Naive thymus-derived CD4-positive, alpha-beta T cell (primary cell): ENCODE measurements at places on chromosomes 12 and 14. TPM values are rescaled to one million over a fixed set of nuclear protein-coding genes. Genes with fewer than 3 reads are reported as not detected.

LMO3 gene
- total RNA-seq: not detected

VDR gene
- 11.0 TPM for total RNA-seq

DNA sequence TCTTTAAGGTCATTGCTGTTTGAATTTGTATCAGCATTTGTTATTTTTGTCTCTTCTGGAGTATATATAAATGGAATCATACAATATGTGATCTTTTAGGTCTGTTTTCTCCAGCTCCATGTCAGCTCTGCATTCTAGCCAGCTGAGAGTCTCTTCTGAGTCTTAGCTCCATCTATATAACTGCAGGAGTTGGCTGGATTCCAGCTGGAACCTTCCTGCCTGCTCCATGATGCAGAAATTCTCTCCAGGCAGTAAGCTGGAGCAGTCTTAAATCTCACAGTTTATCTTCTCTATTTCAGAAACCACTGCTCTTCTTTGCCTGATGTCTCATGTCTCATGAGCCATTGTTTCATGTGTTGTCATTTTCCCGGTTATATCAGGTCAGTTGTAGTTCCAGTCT, 827.6 kb downstream of the NRXN3 start:
- no peak overlapping the region for H3K27ac ChIP-seq
- no peaks in the 10 kb centered on the region for H3K36me3 ChIP-seq
- H3K4me3 ChIP-seq: no peak overlapping the region
- H3K4me1 ChIP-seq: no peaks in the 10 kb centered on the region
- H3K27me3 ChIP-seq: peaks cover 4% of the 10 kb centered on the region

DNA sequence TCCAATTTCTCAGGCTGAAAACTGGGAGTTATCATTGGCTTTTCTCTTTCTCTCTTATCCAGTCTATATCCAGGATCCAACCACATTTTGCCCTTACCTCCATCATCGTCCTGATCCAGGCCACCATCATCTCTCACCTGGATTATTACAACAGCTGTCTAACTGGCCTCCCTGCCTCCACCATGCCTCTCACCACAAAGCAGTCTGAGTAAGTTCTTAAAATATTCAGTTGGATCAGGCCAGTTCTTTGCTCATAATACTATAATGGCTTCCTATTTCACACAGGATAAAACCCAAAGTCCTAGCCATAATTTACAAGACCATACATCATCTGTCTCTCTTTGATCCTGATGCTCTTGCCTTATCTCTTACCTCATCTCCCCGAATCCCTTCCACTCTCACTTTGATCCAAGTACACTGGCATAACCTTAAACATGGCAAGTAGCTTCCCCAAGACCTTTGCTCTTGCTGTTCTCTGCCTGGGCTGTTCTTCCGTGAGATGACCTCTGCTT, 133.4 kb upstream of the RAP1B start:
- no peaks in the 10 kb centered on the region for H3K27me3 ChIP-seq
- no peak overlapping the region for H3K4me3 ChIP-seq
- no peaks in the 10 kb centered on the region for H3K36me3 ChIP-seq
- DNase-seq: no peak
- H3K27ac ChIP-seq: no peak overlapping the region

GRCh38 chr14:87800216-87800615, 192.8 kb downstream of the GALC start:
- H3K27me3 ChIP-seq: no peaks in the 10 kb centered on the region
- no peaks in the 10 kb centered on the region for H3K36me3 ChIP-seq
- no peak for DNase-seq
- no peak overlapping the region for H3K4me3 ChIP-seq

INSM2 gene
- total RNA-seq: not detected

GPRC5A gene
- total RNA-seq: 0.13 TPM

GRCh38 chr14:53330441-53330840, 177.3 kb upstream of the DDHD1 start:
- DNase-seq: no peak
- no peaks in the 10 kb centered on the region for H3K36me3 ChIP-seq
- no peak overlapping the region for H3K4me3 ChIP-seq
- no peaks in the 10 kb centered on the region for H3K4me1 ChIP-seq
- H3K27ac ChIP-seq: no peak overlapping the region
- H3K27me3 ChIP-seq: no peaks in the 10 kb centered on the region

KCNK13 gene
- 0.19 TPM for total RNA-seq

DNA sequence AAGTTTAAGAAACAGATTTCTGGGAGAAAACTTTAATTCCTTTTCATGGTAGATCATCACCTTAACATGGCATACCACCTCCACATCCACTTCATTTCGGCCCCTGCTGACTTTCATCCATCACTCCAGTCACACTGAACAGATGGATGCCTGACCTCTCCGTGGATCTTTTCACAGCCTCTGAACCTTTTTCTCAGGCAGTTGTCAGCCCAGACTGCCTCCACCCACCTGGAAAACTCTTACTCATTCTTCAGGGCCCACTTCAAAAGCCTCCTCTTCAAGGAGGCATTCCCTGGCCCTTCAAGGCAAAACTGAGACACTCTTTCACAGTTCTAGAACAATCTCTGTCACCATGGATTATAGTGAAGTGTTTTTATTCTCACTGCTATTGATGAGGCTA, 52.9 kb downstream of the GXYLT1 start:
- no peak for DNase-seq
- H3K4me3 ChIP-seq: no peak overlapping the region
- no peaks in the 10 kb centered on the region for H3K27me3 ChIP-seq
- no peaks in the 10 kb centered on the region for H3K36me3 ChIP-seq
- peaks cover 15% of the 10 kb centered on the region for H3K4me1 ChIP-seq
- no peak overlapping the region for H3K27ac ChIP-seq

GRCh38 chr14:57390806-57391516, 575 bp downstream of the NAA30 start:
- H3K27me3 ChIP-seq: no peaks in the 10 kb centered on the region
- peak overlapping the region; percentile 68 for H3K4me3 ChIP-seq
- no peaks in the 10 kb centered on the region for H3K36me3 ChIP-seq
- H3K27ac ChIP-seq: peak overlapping the region; percentile 72
- peaks cover 13% of the 10 kb centered on the region for H3K4me1 ChIP-seq
- peak; percentile 60 for DNase-seq

DNA sequence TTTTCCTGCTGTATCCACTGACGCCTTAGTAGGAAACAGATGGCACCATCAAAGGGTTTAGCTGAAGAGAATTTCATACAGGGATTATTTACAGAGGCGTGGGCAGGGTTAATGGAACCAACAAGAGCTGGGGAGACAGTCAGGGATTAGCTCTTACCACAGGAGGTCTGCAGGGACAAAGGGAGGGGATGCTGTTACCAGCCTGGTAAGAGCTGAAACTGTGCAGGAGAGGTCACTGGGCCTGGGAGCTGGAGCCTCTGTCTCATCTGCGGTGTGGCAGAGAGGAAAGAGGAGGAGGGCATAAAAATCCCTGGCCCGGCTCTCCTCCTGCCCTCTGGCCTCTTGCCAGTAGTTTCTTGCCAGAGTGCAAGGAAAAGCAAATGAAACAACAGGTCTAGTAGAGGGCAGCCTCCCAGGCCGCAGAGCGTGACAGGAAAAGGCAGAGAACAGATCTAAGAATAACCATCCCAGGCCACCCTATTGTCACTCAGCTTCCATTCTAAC, 18.9 kb upstream of the POC1B start:
- no peak overlapping the region for H3K4me3 ChIP-seq
- H3K4me1 ChIP-seq: no peaks in the 10 kb centered on the region
- no peak overlapping the region for H3K27ac ChIP-seq
- no peaks in the 10 kb centered on the region for H3K36me3 ChIP-seq
- DNase-seq: no peak
- no peaks in the 10 kb centered on the region for H3K27me3 ChIP-seq

GRCh38 chr14:68140076-68140741, 320.6 kb downstream of the RAD51B start:
- H3K27me3 ChIP-seq: no peaks in the 10 kb centered on the region
- no peak overlapping the region for H3K27ac ChIP-seq
- peaks cover 5% of the 10 kb centered on the region for H3K4me1 ChIP-seq
- H3K36me3 ChIP-seq: no peaks in the 10 kb centered on the region
